NCI-H1694 treated with DMSO at 0.1 percent for 48 hours (cell line): ENCODE measurements at places on chromosomes 3 and 15.

GRCh38 chr3:190579514-190580137 is 65.7 kb downstream of the IL1RAP start:
- DNase-seq = no peak

DNA sequence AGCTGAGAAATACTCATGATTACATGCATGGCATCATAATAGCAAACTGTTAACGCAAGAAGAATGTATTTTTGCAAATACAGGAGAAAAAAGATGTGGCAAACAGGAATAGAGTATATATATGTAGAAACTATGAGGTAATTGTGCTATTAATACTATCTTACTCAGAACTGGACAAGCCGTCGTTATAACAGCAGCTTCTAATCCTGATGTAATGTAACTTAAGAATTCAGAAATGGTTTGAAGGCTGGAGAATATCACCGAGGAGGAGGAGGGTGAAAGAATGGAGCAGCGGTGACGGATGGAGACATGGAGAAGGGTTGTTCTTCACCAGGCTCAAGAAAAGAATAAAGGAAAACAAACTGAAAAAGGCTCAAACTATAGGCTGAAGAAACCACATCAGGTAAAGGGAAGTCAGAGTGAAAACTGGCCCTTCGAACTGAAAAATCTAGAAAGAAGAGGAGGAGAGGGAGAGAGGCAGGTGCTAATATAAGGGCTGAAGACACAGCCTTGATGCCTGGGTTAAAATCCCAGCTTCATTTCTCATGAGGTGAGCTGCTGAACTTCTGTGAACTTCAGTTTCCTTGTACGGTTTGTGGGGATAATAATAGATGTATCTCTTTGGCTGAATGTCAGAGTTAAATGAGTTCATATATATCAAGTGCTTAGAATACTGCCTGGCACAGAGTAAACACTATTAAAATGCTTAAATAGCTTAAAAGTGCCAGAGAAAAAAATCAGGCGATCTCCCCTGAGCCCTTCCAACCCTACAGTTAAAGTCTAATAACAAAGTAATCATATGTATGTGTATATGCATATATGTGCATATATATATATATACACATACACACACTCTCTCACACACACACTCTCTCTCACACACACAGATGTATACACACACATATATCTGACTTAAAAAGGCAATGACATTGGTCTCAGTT is 43.9 kb downstream of the GOLIM4 start:
- DNase-seq = no peak

GRCh38 chr3:94063496-94064119 is 747 bp downstream of the NSUN3 start:
- DNase-seq = no peak

DNA sequence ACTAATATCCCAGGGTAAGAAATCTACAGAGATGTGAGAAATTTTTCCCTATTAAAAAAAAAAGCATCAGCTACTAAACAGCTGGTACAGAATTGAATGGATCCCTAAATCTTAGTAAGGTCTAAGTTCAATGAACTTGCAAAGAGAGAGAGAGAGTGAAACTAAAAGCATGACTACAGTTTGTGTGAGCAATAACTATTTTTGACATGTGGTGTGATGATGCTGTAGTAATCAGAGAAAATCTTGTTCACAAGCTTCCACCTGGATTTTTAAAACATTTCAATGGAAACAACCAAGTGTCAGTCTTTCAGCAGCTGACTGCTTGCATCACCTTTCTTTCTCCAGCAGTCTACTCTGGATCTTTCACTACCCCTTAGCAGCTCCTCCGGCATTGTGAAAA is 45.2 kb upstream of the ABI3BP start:
- no peak for DNase-seq

GRCh38 chr3:52452570-52453221 is 1.1 kb downstream of the TNNC1 start:
- no peak for DNase-seq

GRCh38 chr3:172289583-172289982 is 158.7 kb downstream of the GHSR start:
- no peak for DNase-seq

DNA sequence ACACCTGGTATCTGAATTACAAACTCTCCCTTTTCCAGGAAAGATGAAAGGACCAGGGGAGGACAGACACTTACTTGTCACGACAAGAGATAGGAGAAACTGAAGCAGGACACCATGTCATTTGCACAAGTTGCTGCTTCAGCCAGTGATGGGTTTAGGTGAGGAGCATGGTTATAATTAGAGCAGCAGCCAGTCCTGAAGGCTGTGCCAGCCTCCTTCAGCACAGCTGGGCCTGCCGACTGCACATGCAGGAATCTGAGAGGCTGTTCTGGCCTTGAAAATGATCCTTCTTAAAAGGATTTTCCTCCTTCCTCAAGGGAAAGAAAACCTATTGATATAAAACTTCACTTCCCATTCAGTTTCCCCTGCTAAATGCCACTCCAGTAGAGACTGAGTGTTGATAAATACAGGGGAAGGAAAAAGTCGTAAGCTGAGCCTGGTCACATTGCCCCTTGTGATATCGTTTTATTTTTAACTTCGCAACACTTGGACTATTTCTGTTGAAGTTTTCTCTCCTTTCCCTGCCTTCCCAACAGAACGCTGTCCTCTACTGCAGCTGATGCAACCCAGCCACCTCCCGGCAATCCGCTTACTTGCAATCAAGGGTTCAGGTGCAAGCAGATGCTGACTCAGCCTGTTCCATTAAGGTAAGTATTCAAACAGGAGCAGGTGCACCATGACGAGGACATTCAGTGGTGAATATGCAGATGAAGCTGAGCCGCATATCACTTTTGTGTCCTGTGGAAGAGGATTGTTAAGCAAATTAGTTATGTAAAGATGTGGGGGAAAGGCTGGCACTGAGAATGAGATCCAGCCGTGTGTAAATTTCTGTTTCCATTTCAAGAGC is at the start of gene FBXO40:
Gene FBXO40 (plus strand): TSS at position 524 of the 847 bp plus-strand sequence. CDS start 27,197 bp downstream, outside the sequence.
- no peak for DNase-seq

- DNase-seq = no peak
Measured at GRCh38 chr3:14227856-14228255, 49.2 kb downstream of the LSM3 start.

DNA sequence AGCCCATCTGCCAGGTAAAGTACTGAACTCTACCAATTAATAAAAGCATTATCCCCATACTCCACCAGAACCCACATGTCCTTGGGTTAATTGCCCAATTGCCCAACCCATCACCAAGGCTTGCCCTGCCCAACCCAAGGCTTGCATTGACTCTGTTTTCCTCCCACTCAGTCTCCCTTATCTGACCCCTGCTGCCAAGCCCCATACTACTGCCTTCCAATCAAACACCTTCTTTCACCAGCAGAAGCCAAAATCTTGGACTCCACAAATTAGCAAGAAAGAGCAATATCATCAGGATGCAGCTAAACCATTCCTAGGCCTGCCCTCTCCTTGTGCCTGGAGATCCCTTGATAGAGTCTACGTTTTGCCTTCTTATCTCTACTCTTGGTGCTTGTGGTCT is 602.9 kb downstream of the NTRK3 start:
- DNase-seq = no peak

- peak; percentile 86 for DNase-seq
Measured at GRCh38 chr15:81492331-81492968, 118.4 kb upstream of the TMC3 start.

- DNase-seq = no peak
Measured at GRCh38 chr3:56061279-56061626, 407.0 kb downstream of the ERC2 start.

- no peak for DNase-seq
Measured at GRCh38 chr15:100980410-100981046, 61.4 kb downstream of the LRRK1 start.

DNA sequence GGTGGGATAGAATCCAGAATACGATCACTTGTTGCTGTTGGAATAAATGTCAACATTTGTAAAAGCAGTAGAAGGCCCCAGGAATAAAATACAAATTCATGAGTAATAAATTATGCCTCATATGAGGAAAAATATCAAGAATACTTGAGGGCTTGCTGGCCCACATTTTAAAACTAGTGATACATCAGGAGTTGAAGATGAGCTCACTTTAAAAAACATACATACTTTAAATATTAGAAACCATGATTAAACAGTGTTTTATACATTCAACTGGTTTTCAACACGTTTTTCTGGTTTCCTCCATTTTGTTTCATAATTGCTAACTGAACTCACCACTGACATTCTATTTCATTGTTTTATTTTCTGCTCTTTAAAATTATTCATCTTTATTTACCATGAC is 141.4 kb downstream of the TFG start:
- DNase-seq = no peak

- no peak for DNase-seq
Measured at GRCh38 chr15:101325263-101326025, 30.4 kb upstream of the SNRPA1 start.

DNA sequence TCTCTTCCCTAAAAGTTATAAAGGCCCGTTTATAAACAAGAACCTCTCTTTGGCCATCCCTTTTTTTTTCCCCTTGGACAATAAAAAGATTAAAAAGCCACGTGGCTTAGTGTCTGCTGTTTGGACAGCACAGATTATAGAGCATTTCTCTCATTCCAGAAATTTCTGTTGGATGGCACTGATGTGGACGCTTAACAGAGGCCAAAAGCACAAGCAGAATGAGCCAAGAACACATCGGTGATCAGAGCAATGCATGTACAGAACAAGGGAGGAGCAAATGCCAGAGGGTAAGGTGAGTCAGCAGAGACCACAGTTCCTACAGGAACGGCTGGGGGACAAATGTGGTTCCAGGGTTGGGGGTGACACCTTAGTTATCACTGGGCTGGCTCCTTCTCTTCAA is 30.3 kb upstream of the CTNNB1 start:
- no peak for DNase-seq

DNA sequence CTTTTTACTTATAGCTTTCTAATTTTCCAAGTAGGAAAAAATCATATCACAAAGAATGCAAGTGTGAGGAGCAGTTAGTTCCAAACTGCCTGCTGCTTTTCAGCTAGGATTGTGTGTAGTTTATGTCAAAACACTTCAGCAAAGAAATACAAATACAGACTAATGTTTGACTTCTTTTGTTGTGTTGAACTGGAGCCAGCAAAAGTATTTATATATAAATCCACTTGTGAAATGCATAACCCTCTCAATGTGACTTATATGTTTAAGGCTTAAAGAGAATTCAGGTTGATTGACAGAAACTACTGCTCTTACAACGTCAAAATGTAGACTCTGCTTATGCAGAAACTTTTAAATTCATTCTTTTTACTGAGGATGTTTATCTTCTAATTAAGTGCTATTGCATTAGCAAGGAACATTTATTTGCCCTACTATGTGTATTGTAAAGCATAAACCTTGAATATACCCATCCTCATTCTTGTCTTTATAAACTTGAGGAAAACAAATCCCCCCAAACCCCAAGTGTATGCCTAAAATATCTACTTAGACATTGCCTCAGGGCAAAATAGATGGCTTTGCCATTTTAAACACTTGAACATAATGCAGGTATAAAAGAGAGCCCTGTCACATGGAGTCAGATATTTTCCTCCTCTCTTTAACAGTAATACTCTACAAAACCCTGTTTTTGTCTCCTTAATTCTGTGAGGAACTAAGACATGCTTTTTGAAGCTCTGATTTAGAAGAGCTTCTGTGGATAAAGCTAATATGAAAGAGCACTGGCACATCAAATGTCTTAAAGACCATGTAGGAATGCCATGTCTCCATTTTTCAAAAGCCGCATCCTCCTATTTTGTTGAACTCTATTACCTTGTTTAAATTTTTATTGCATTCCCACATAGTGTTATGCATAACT is 302.8 kb upstream of the TBC1D5 start:
- DNase-seq = no peak

GRCh38 chr15:89999676-90000185 is 1.4 kb upstream of the ZNF710 start:
- no peak for DNase-seq
